ENCODE measurements at places on chromosomes 13 and 19.

- no peak for DNase-seq
These were observed 11.2 kb downstream of the FBN3 start for GRCh38 chr19:8138201-8138600.

DNA sequence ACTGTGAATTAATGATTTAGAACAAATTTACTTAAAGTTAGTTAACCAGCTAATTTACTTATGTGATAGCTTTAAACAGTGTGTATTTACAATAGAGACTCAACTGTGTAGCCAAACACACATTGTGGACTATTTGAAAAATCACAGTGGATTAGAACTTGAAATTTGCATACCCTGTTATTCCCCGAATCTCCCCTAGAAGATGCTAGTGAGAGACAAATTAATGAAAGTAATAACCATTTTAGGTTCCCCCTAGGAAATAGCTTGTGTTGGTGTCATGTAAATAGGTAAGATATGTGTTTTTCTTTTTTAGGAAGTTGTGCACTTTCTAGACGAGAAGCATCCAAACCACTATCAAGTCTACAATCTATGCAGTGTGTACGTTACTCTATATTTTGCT lies 98.5 kb downstream of the C1QTNF9 start:
- DNase-seq, result no peak

DNA sequence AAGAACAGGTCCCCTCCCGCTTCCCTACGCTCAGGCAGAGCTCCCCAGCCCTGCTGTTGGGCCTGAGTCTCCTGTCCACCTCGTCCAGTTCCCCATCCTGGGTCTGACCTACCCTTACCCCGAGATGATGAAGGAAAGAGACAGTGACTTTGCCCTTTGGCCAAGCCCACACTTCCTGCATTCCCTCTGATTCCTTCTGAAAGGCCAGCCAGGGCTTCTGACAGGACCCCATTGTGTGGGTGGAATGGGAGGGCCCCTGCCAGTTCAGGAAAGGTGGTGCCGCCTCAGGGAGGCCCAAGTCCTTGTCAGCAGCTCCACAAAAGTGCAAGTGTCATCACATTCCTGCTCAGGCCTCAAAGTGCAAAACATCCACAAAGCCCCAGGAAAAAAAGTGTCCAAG lies 177.8 kb downstream of the PAN3 start:
- DNase-seq, result no peak

- DNase-seq, result no peak
These were observed 1251.9 kb upstream of the SLC10A2 start for GRCh38 chr13:104318121-104318520.

DNA sequence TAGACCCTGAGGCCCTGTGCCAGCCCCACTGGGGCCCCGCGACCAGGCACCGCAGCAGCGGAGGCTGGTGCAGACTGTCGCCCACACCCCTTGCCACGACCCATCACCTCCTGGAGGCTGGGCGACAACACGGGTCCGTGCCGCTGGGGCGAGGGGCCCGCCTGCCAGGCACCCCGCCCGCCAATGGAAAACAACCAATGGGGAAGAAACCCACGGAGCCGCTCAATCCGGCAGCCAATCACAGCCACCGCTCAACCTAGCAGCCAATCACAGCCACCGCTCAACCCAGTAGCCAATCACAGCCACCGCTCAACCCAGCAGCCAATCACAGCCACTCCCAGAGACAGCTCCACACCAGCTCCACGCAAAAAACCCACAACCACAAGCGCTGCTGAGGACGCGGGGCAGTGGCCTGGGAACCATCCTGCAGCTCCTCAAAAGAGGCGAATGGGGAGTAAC lies 29.7 kb downstream of the GPX4 start:
- DNase-seq, result peak; percentile 81

GRCh38 chr13:32731576-32731975 lies 145.3 kb downstream of the PDS5B start:
- no peak for DNase-seq

GRCh38 chr13:91351980-91352379 lies 4.5 kb downstream of the MIR17HG start:
- DNase-seq, result no peak
